ENCODE measurements at places on chromosomes 13 and 19. TPM values are rescaled to one million over a fixed set of nuclear protein-coding genes. Genes with fewer than 3 reads are reported as not detected.

ZNF541 gene
- total RNA-seq, result 0.15 TPM

C3 gene
- total RNA-seq, result 1,115 TPM

LGALS7 gene
- not detected for total RNA-seq

KIR2DL4 gene
- total RNA-seq, result 0.32 TPM

EML2 gene
- 27.7 TPM for total RNA-seq

CTXN1 gene
- 0.32 TPM for total RNA-seq

PTGER1 gene
- not detected for total RNA-seq

LNX2 gene
- 5.9 TPM for total RNA-seq

F2RL3 gene
- total RNA-seq, result 27.5 TPM

GPC5 gene
- 0.98 TPM for total RNA-seq

RPS5 gene
- total RNA-seq, result 2,659 TPM

UBE2M gene
- total RNA-seq, result 19.3 TPM

CGB5 gene
- not detected for total RNA-seq

CALR3 gene
- not detected for total RNA-seq

LACC1 gene
- total RNA-seq, result 10.4 TPM

MEGF8 gene
- total RNA-seq, result 10.8 TPM

STARD13 gene
- 62.3 TPM for total RNA-seq

SCGB2B2 gene
- total RNA-seq, result 0.80 TPM

LENG9 gene
- total RNA-seq, result 4.5 TPM

CEACAM7 gene
- total RNA-seq, result 0.15 TPM

C19orf73 gene
- 4.6 TPM for total RNA-seq

ZNF627 gene
- 35.4 TPM for total RNA-seq

CEACAM4 gene
- total RNA-seq, result 0.66 TPM

CGB2 gene
- not detected for total RNA-seq

ONECUT3 gene
- not detected for total RNA-seq

OR7G1 gene
- not detected for total RNA-seq

FCER2 gene
- total RNA-seq, result 0.29 TPM

PLIN5 gene
- total RNA-seq, result 15.4 TPM

AP1M2 gene
- total RNA-seq, result 49.9 TPM

FXYD3 gene
- 318 TPM for total RNA-seq

ZNF610 gene
- total RNA-seq, result 1.1 TPM

TRPC4 gene
- 0.32 TPM for total RNA-seq

HSPB6 gene
- 31.0 TPM for total RNA-seq

MEIOSIN gene
- not detected for total RNA-seq

SMAD9 gene
- total RNA-seq, result 7.5 TPM

WDR88 gene
- total RNA-seq, result not detected

ZNF491 gene
- total RNA-seq, result 3.2 TPM

C19orf67 gene
- not detected for total RNA-seq

NTF4 gene
- total RNA-seq, result not detected

FCAR gene
- total RNA-seq, result 0.66 TPM

EPS8L1 gene
- total RNA-seq, result 51.1 TPM

ZNF177 gene
- total RNA-seq, result 2.9 TPM

FCHO1 gene
- total RNA-seq, result 5.3 TPM

IZUMO1 gene
- total RNA-seq, result 0.29 TPM

ZNF492 gene
- 0.32 TPM for total RNA-seq
